ENCODE measurements at places on chromosomes 2 and 18.

DNA sequence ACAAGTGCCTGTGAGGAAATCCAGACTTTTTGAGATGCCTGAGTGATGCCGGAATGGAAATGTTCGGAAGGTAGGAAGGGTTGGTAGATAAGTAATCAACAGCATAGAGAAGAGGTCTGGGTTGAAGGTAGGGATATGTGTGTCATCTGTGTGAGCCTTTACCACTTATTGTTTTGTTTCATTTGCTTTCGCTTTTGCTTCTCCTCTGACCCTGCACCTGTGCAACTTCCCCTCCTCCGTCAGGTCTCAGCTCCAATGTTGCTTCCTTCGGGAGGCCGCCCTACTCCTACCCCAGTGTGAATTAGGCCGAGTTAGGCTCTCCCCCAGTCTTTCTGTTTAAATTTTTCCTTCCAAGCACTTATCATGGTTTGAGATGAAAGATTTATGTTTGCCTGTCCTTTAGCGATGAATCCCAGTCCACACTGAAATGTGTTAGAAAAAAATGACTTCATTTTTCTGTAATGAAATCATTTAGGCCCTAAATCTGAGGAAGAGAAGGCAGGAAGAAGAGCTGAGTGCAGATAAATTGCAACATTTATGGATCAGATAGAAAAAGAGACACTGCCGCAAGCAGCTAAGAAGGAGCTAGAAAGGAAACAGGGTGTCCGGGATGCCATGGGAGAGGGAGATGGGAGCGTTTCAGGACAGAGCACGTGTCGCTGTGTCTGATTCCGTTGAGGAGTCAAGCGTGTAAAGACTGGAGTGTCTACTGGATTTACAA, 139.6 kb upstream of the PELI1 start:
- no peak for DNase-seq

GRCh38 chr2:69103419-69103818, 90.4 kb downstream of the ANTXR1 start:
- DNase-seq = no peak

DNA sequence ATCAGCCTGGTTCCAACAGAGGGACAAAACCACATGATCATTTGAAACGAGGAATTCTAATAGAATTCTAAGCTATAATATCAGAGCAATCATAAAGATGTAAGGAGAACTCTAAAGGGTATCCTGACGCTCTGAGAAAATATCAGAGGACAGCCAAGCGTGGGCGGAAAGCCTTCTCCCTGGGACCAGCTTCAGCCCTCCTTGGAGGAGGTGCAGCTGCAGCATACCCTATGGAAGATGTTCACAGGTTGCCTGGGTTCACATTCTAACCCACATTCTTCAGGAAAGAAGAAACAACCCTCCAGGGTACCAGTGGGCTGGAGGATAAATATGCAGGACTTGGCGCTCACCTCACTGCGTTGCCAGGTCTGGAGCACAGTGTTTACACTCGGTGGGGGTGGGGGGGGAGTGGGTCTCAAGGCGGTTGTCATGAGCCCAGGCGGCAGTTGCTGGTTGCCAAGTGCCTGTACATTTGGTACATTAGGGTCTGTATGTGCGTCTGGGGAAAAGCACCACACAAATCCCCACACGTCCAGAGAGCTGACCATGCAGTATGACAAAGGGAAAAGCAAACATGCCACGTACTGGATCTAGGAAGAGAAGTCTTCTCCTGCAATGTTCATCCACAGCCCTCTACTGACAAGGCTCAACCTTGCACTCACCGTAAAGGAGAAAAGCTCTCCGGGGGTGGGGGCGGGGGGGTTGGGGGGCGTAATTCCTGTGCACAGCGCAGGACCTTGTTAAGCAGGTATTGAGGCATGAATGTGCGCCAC, 80.5 kb downstream of the CDH19 start:
- DNase-seq = no peak

- no peak for DNase-seq
Observed at GRCh38 chr18:5542515-5543035, 1.2 kb downstream of the EPB41L3 start.

GRCh38 chr2:224820283-224820991, 104.3 kb upstream of the CCDC195 start:
- no peak for DNase-seq

DNA sequence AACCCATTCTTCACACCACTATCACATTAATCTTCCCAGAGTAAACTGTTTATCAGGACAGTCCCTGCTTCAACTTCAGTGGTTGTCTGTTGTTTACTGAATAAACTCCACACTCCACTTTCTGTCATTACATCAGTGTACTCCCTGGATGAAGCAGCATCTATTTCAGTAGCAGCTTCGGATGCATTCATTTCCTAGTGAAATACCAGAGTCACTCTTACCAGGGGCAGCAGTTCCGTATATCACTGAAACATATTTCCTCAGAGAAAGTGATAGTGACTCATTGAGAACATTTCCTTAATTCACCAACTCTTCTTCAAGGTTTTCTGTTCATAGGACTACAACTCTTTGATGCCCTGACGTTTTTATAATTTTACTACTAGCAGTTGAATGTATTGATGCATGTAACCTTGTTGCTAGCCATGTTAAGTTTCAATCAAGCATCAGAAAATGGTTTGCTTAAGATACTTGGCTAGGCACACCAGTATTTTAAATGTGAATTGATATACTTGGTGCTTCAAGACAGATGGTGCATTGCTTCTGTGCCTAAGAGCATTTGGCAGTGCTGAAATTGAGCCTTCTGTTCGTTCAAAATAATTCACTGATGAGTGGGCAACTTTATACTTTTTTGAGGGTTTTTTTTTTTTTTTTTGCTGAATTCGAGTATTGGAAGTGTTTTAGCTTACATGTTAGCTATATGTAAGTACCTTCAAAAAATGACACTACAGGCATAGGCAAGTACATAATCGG, 92.3 kb downstream of the UBE2E3 start:
- no peak for DNase-seq

GRCh38 chr2:214775971-214776370, 33.5 kb downstream of the BARD1 start:
- DNase-seq = no peak

GRCh38 chr2:73085691-73086090, 14.2 kb upstream of the SFXN5 start:
- no peak for DNase-seq

DNA sequence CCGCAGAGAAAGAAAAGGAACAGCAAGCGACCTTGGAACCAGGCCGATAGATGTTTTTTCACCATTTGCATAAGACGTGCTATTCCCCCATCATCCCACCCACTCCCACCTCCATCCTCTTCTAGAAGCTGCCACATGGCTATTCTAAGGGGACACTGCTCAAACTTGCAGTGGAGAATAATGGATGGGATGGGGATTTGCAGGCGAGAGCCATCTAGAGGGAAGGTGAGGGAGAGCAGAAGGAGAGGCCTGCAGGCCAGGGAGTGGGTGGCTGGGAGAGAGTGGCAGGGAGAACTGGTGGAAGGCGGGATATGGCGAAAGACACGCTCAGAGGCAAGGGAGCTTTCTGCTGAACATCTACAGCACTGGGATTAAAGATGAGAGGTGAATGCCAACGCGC, 84.9 kb downstream of the MAPK4 start:
- no peak for DNase-seq

DNA sequence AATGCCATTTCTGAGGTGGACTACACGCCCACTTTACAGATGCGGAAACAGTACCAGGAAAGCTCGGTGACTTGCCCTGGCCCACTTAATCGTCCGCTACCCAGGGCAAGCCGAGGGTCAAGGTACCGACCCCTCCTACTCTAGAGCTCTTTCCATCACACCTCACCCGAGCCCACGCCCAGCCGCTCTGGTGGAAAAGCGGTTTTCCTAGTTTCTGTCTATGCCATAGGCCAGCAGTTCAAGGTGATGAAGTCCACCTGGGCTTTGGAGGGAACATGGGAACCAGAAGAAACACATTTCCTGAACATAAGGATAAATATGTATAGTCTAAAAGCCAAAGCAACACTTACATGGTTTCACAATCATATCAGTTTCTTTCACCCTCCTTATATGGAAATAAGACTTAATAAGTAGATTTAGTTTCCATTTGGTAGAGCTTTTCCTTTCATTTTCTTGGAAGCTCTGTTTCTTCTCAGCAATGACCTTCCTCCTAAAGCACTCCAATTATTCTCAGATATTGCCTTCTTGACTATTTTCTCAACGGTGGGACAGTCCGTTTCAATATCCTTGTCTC, 567 bp downstream of the VWA3B start:
- no peak for DNase-seq

- no peak for DNase-seq
Observed at GRCh38 chr2:135475128-135475527, 55.9 kb downstream of the ZRANB3 start.

GRCh38 chr2:232013701-232014353, 52.3 kb downstream of the DIS3L2 start:
- peak; percentile 60 for DNase-seq

- no peak for DNase-seq
Observed at GRCh38 chr2:134642938-134643337, 75.9 kb downstream of the TMEM163 start.

DNA sequence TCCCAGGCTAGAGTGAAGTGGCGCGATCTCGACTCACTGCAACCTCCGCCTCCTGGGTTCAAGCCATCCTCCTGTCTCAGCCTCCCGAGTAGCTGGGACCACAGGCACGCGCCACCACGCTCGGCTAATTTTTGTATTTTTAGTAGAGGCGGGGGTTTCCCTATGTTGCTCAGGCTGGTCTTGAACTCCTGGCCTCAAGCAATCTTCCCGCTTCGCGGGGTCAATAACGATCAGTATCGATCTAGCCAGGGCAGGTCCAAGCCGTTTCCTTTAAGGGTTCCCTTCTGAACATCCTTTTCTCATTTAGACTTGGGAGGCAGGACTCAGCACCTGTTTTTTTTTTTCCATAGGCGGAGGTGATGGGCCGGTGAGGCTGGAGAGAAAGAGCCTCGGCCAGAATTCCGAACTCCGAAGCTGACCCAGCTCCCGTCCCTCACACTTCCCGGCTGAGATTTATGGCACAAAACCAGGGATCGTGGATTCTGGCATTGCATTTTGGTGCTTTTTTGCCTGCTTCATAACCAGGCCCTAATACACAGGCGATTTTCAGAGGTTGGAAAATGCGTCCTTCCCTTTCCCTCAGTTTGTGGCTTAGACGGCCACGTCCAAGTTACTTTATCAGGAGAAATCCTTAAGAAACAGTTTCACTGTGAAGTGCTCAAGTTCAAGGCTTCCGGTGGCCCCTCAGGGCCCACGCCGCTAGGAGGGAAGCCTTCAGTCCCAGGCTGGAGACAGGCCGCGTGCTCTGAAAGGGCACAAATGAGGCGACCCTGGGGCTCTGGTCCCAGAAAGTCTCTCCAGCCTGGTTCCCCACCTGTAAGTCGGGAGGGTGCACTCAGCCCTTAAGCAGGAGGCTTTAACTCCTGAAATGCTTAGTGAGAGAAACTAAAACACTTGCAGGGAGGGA, 998 bp upstream of the SLC66A3 start:
- no peak for DNase-seq

DNA sequence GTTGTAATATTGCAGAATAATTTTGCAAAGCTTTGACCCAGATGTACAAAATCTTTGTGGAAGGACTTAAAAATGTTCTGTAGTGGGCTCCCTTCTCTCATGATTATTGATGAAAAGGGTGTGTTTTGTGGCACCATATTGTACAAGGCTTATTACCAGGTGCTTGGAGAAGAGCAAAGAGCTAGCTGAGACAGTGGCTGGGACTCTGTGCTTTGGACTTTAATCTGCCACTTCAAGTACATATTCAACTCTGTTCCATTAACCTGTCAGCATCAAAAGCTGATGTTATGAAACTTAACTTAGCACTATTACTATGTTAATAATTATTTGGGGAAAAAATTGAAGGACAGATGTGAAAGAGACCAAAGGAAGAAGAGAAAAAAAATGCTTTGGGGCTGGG, 31.0 kb downstream of the CCDC195 start:
- no peak for DNase-seq

GRCh38 chr2:73110168-73111072, 2.3 kb downstream of the RAB11FIP5 start:
- no peak for DNase-seq

DNA sequence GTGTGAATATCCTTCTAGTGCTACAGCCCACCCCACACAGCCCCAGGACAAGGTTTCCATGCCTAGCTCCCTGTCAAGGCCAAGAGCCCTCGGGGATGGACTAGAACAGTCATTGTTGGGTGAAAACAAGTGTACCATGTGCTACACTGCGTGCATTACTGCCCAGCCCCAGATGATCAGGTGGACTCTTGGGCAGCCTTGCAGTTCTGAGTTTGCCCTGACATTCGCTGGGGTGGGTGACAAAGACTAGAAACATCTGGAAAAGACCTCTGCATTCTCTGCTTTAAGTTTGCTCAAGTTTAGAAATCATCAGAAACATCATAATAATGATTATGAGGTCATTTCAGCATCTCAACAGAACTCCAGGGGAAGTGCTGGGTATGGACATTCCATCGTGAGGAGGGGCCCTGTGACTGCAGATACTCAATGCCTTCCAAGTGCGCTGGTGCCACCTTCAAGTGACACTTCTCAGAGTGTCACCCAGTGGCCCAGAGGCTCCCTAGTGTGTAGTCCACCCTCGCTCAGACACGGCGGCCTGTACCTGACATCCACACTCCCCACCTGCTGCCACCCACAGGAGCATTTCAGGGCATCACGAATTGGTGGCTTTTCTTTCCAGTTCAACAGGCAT, 5.3 kb upstream of the PXDN start:
- DNase-seq = no peak

DNA sequence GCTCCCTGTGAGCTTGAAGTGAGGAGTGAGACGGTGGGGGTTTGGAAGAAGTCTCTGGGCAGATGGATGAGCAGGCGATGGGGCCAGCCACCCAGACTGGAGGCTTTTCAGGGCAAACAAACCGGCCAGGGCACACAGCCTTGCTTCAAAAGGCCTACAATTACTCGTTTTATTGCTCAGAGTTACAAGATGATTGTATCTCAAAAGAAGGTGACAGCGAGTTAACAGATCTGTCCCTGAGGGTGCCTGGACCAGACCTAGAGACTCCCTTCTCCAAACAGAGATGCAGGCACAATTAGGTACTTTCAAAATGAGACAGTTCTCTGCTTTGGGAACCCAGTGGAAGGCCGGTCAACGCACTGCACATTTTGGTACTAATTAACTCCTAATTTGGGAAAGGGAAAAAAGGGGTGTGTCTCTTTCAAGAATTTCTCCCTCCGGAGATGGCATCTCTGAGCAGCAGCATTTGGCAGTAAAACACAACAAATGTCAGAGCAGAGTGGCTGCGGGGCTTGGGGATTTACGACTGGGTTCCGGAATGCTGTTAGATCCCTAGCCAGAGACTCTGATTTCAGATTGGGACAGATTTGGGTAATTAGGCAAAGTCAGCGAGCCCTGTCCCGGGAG, 226.7 kb downstream of the TTC32 start:
- no peak for DNase-seq
